ENCODE measurements at places on chromosomes 5 and 9. TPM values are rescaled to one million over a fixed set of nuclear protein-coding genes. Genes with fewer than 3 reads are reported as not detected.

DNA sequence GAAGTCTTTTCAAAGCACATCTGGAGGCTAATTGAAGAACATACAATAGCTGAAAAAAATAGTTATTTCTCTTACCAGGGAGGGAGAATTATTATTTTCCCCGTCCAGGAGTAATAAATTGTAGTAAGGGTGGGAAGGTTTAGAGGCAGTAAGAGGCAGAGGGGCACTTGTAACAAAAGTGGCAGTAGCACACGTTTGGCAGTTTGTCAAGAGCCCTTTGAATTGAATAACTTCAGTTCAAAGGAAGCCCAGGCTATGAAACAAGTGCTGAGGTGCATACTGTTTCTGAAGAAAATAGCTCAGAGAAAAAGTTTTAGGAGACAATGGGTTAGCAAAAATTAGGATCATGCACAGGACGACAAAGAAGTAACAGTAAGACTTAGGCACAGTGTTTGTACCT, 451.3 kb downstream of the LRRC70 start:
- DNase-seq, result no peak

DNA sequence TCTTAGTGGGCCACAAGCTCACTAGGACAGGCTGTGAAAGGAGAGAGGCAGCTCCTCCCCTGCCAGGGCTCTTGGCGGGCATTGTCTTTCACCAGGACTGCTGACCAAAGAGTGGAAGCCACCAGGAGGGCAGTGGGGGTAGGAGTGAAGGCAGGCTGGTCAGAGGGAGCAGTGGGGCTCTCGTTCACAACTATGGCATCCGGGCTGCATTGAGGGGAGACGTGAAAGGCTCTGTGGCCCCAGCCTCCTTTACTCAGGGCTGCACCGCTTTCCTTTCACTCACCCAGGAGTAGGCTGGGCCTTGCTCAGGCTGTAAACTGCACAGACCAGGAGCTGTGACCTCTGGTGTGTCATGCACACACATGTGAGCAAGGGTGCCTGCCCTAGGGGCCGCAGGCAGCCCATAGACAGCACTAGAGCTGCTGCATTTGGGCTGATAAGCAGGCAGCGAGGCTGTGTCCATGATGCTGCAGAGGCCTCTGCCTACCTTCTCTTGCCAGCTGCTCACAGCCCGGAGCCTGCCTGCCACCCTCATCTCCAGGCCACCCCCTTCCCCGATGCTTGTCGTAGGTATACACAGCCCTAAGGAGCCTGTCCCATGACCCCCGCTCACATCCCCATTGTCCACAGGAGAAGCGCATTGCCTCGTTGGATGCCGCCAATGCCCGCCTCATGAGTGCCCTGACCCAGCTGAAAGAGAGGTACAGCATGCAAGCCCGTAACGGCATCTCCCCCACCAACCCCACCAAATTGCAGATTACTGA, 130.4 kb downstream of the DAB2IP start:
- DNase-seq, result no peak

DNA sequence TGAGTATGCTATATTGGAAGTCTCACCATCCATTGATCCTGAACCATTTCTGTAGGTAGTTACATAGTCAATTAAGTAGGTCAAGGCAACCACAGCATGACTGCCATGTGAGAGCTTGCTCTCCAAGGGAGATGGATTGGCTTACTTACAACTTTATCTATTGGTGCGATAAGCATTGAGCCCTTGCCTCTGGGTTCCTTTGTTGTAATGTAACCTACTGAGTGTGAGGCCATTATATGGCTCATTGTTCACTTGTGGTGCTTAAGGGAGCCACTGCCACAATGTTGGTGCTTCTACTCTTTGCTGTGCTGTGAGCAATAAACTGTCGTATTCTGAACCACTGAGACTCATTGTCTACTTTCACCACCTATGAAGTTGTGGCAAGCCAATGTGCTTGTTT, 510.6 kb upstream of the ITGA1 start:
- no peak for DNase-seq

The SV2C gene
- 0.29 TPM for polyA plus RNA-seq
